G401 (cell line): ENCODE measurements at places on chromosomes 3 and 15.

- DNase-seq, result no peak
Observed at GRCh38 chr3:176071943-176072342, 1125.3 kb downstream of the TBL1XR1 start.

DNA sequence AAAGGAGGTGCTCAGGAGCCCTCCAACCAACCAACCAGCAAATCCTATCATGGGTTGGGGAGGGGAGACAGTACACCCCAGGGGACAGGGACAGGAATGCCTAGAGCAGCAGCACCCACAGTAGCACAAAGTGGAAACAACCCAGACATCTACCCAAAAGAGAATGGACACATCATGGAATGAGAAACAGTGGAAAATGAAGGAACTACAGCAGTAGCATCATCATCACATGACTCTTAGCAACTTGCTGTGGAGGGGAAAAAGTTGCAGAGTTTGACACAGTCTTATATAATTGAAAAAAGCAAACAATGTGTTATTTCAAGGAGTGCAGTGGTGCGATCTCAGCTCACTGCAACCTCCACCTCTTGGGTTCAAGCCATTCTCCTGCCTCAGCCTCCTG, 11.0 kb downstream of the C3orf22 start:
- DNase-seq, result no peak

GRCh38 chr3:194281306-194281705, 69.8 kb downstream of the CPN2 start:
- no peak for DNase-seq

DNA sequence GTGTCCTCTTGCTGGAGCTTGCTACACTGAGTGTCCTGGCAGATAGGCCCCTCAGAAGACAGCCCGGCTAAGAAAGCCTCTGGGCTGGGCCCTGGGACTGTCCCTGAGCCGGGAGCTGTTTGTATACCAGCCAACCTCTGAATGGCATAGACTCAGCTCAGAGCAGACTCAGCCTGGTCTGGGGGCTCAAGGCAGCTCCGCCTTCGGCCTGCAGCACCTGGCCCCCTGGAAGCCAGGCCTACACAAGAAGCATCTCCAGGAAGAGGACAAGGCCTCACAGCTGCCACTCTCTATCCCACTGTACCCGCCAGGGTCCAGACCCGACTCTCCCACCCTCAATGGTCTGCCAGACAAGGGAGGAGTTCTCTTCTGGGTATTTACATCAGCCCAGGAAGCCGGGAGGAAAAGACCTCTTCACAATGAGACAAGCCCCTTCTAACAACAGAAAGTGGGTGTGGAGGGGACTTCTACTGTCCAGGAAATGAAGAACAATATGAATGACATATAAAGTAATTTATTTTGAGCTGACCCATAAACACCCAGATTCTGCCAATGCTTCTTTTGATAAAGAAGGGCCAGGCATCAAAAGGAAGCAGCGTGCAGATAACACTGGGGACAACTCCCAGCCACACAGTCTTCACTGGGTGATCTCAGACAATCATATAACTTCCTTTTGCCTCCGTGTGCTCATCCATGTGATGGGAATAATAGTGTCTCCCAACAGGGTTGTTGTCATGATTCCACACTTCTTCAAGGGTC, 110.2 kb downstream of the TPRA1 start:
- no peak for DNase-seq

DNA sequence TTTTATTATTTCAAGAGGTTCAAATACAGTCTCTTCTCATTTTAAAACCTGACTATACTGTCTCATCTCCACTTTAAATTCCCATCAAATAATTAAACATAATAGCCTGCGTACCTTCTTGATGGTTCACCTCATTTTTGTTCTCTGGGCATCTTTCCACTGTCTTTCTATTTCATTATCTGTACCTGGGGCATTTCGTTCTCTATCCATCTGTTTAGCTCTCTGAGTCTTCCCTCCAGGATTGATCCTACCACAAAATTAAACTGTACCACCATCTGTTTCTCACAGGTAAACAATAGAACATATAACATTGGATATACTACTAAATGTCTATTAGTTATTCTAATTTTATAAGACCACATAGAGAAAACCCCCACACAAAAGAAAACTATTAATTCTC, 1331.4 kb downstream of the NSUN3 start:
- DNase-seq, result peak; percentile 97

- peak; percentile 7 for DNase-seq
Observed at GRCh38 chr3:190533511-190534281, 19.8 kb downstream of the IL1RAP start.

DNA sequence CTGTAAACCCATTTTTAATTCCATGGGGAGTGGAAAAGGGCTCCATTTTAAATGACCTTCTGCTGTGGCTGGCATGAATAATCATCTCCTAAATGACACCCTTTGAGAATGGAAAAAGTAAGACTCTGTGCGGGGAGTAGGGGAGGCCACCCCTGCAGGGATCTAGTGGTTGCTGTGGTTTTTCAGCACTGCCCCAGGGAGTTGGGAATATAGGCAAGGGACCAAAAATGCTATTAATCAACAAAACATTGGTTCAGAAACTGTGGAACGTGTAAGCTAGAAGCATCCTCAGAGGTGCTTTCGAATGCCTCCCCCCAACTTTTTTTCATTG, 30.1 kb upstream of the ADAMTS7 start:
- no peak for DNase-seq

DNA sequence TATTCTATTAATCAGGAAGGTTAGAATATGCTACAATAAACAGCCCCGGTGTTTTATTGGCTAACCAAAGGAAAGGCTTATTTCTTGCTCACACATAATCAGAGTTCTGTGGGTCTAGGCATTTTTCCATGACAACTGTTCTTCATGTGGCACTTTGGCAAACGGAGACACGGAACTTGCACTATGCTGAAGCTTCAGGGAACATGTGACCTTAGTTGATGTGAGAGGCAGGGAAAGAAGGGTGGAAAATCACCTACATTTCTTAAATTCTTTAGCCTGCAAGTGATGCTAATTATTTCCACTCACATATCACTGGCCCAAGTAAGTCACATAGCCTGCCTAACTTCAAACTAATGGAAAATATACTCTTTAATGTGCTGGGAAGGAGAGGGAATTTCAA, 344.6 kb downstream of the SV2B start:
- peak; percentile 76 for DNase-seq

DNA sequence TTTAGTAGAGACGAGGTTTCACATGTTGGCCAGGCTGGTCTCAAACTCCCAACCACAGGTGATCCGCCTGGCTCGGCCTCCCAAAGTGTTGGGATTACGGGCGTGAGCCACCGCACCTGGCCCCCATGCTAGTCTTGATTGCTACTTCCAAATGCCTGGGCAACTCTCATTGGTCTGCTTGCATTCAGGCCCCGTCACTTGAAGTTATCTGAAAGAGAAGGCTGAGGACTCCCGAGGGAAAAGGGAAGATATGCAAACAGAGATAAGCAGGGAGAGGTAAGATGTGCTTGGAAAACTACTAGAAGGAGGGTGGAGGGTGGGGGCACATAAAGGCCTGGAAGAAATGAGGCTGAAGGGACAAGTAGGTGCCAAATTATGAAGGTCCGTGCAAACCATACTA, 4.4 kb upstream of the LPP start:
- DNase-seq, result no peak

DNA sequence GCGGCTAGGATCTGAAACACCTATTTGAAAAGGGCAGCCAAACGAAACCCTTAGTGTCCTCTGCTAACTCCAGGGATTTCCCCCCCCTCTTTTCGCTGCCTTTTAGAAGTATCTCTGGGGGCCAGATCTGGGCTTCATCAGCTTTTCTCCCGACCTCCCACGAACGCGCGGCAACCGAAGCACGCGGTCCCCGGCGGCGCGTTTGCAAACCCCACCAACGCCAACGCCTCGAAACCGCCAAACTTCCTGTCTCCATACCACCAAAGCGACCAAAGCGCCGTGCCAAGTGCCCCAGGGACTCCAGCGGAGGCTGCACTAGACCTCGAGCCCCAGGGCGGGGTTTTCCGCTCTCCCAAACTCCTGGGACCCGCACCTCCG, 155.8 kb upstream of the FRMD4B start:
- no peak for DNase-seq

GRCh38 chr3:194089357-194090177, 46.4 kb upstream of the HES1 start:
- DNase-seq, result no peak
